Activated naive CD8-positive, alpha-beta T cell treated with anti-CD3 and anti-CD28 coated beads, Interleukin-2, amount 10 ng/mL, durations not matched to agents 7 days and 5 days (primary cell): ENCODE measurements at places on chromosomes 2 and 18. TPM values are rescaled to one million over a fixed set of nuclear protein-coding genes. Genes with fewer than 3 reads are reported as not detected.

GRCh38 chr2:114919985-114920384, 477.5 kb downstream of the DPP10 start:
- H3K27ac ChIP-seq, result no peak overlapping the region
- no peak overlapping the region for H3K4me3 ChIP-seq
- H3K36me3 ChIP-seq, result no peaks in the 10 kb centered on the region
- no peak for DNase-seq

DNA sequence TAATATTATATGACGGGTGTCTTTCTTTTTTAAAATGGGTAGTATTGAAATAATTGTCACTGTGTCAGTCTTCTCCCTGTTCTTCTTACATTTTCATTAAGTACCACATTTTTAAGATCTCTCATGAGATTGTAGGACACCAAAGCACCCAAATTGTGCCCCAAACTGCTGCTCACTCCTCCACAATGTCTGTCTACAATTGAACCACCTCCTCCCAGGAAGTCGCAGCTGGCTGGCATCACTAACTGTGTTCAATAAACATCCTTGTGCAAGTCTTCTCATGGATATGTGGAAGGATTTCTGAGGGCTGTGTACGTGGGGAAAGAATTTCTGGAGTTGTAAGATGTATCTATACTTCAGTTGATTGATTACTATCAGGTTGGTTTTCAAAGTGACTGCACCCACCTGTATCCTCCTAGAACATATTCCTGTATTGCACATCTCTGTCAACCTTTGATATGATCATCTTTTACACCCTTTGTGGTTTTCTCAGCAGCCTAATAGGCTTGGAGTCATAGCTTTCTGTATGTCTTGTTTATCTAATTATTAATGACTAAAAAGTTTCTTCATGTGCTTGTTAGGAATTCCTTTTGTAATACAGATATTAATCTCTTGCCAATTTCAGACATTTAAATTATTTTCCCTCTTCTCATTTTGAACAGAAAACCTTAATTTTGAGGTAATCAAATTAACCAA, 774.9 kb downstream of the RNF144A start:
- no peaks in the 10 kb centered on the region for H3K27me3 ChIP-seq
- no peak for DNase-seq
- H3K27ac ChIP-seq, result no peak overlapping the region
- H3K4me3 ChIP-seq, result no peak overlapping the region
- H3K4me1 ChIP-seq, result peaks cover 14% of the 10 kb centered on the region

TEKT4 gene
- not detected for total RNA-seq

DNA sequence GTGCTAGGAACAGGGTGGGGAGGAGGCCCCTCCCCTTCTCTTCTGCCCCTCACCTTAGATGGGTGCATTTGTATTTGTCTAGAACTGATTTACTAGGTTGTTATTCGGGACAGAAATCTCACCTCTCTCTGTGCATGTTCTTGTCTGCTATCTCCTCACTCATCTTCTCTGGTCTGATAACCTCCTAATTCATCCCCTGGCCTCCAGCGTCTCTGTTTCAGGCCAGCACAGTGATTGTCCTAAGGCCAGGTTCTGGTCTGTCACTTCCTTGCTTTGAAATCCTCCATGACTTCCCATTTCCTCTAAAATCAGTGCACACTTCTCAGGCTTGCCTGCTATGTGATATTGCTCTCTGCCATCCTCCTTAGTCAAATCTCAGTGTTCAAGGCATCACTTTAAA, 58.4 kb downstream of the CELF4 start:
- DNase-seq, result no peak
- H3K4me3 ChIP-seq, result no peak overlapping the region
- no peak overlapping the region for H3K27ac ChIP-seq
